Kidney glomerular epithelial cell (primary cell): ENCODE measurements at places on chromosomes 4 and X.

- DNase-seq, result no peak
Observed at GRCh38 chr4:182177166-182177565, 66.0 kb upstream of the TENM3 start.

GRCh38 chr4:76309939-76310550 lies 3.5 kb downstream of the STBD1 start:
- DNase-seq, result peak; percentile 16

GRCh38 chr4:73575660-73576059 lies 44.6 kb downstream of the RASSF6 start:
- DNase-seq, result no peak

- no peak for DNase-seq
Observed at GRCh38 chr4:128831531-128832242, 22.2 kb downstream of the JADE1 start.

DNA sequence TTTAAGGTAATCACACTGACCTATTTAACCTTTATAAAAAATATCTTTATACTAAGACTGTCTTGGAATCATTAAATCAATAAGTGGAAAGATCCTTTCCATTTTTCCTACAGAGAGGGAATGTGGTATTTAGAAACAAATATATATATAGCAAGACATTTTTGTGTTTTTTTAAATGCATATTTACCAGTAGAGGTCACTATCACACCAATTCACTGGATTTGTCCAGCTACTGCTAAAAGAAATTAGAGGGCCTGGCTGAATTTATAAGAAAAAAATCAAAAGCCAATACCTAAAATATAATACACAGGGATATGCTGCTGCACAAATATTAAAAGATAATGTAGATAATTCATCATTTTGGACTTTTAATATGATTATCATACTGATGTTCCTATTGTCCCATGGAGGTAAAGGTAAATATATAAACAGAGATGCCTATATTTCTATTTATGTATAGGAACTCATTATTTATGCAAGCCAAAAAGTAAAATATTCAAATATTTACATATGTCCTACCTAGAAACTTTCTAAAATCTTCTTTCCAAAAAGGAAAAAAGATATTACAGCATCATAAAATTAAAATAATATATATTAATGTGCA lies 69.5 kb downstream of the PDE5A start:
- peak; percentile 72 for DNase-seq

DNA sequence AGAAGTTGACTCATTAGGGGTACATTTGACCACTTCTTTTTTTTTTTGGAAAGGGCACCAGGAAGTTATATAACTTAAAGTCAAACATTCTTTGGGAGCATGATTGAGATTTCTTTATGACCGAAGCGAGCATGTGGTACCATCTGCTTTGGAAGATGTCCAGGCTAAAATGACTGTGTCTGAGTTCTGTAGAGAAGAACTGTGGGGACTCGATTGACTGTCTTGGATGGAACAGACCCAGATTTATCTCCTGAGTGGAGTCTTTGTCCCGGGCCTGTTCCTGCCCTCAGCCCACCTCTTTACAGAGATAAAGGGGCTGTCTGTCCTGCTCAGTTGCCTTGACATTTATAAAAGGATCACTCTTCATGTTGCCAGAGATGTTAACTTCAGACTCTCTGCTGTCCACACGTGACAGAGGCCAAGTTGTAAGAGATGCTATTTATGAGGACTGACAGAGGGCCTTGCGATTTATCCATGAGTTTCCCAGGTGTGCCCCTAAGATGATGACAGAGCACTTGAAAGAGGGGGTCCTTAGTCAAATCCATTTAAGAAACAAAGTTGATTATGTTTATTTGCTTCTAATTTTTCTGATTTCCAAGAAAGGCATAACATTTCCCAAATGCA lies 16.8 kb downstream of the SMIM20 start:
- no peak for DNase-seq

DNA sequence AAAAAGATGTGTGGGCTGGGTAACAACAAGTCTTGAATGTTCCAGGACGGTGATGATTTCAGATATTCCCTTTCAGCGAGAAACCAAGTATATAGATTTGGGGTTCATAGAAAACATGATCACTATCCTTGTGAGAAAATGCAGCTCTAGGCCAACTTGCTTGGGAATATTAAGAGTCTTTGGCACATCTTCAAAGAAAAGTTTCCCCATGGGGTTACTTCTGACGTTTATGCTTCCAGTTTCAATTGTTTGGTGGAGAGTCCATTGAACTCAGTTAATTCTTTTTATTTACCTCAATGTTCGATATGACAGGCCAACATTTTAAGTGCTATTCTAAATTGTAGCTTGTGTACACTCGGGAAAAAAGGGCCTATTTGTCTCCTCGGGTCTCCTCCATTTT lies 126.7 kb downstream of the NHS start:
- DNase-seq, result no peak

- no peak for DNase-seq
Observed at GRCh38 chr4:12846368-12846767, 637.8 kb downstream of the RAB28 start.

- DNase-seq, result no peak
Observed at GRCh38 chr4:114595207-114595606, 3.4 kb upstream of the UGT8 start.

DNA sequence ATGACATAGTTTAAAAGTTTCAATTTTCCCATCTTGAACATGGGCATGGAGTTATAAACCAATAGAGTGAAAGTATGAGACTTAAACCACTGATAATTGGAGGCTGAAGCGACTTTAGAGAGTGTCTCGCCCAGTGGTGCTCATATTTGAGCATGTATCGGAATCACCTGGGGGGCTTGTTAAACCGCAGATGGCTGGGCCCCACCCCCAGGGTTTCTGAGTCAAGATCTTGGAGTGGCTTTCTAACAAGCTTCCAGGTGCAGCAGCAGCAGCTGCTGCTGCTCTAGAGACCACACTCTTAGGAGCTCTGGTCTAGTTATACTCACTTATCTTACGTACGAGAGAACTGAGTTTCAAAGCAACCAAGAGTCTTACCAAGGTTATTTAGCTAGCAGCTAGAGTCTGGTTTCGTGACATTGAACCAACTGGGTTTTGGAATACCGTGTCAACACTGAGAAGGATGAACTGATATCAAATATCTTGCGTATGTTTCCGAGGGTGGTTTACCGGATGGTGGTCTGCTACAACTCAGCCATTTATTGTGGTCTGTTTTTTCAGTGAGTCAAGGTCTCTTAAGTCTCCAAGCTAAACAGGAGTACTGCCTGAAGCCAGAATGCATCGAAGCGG lies 5.9 kb downstream of the PHEX start:
- DNase-seq, result no peak

GRCh38 chr4:113905301-113905700 lies 74.1 kb downstream of the ARSJ start:
- DNase-seq, result no peak

GRCh38 chr4:1019320-1019719 lies 7.9 kb downstream of the FGFRL1 start:
- no peak for DNase-seq
